ENCODE measurements at places on chromosomes 6 and 20.
A peak's percentile ranks its signal among the peaks of the same experiment; 100 is the strongest.

GRCh38 chr20:15760001-15760621 is 813.1 kb downstream of the KIF16B start:
- H3K4me1 ChIP-seq, result no peaks in the 10 kb centered on the region
- H3K27ac ChIP-seq, result no peak overlapping the region
- H3K36me3 ChIP-seq, result no peaks in the 10 kb centered on the region
- H3K4me3 ChIP-seq, result no peak overlapping the region
- no peak for DNase-seq

GRCh38 chr6:50236164-50236563 is 186.4 kb upstream of the DEFB112 start:
- no peak overlapping the region for H3K4me3 ChIP-seq
- no peaks in the 10 kb centered on the region for H3K36me3 ChIP-seq
- peak; percentile 24 for DNase-seq

GRCh38 chr20:44125332-44126127 is 61.5 kb downstream of the JPH2 start:
- no peak overlapping the region for H3K27ac ChIP-seq
- H3K36me3 ChIP-seq, result no peaks in the 10 kb centered on the region
- no peaks in the 10 kb centered on the region for H3K4me1 ChIP-seq
- no peak overlapping the region for H3K4me3 ChIP-seq
- no peak for DNase-seq

GRCh38 chr20:37734228-37734985 is 40.6 kb downstream of the CTNNBL1 start:
- H3K4me3 ChIP-seq, result no peak overlapping the region
- no peaks in the 10 kb centered on the region for H3K36me3 ChIP-seq
- H3K27ac ChIP-seq, result no peak overlapping the region
- no peaks in the 10 kb centered on the region for H3K27me3 ChIP-seq

- H3K27ac ChIP-seq, result no peak overlapping the region
- DNase-seq, result no peak
- no peaks in the 10 kb centered on the region for H3K36me3 ChIP-seq
- no peak overlapping the region for H3K4me3 ChIP-seq
- no peaks in the 10 kb centered on the region for H3K27me3 ChIP-seq
Measured at GRCh38 chr20:55094353-55094861, 619.0 kb downstream of the DOK5 start.

DNA sequence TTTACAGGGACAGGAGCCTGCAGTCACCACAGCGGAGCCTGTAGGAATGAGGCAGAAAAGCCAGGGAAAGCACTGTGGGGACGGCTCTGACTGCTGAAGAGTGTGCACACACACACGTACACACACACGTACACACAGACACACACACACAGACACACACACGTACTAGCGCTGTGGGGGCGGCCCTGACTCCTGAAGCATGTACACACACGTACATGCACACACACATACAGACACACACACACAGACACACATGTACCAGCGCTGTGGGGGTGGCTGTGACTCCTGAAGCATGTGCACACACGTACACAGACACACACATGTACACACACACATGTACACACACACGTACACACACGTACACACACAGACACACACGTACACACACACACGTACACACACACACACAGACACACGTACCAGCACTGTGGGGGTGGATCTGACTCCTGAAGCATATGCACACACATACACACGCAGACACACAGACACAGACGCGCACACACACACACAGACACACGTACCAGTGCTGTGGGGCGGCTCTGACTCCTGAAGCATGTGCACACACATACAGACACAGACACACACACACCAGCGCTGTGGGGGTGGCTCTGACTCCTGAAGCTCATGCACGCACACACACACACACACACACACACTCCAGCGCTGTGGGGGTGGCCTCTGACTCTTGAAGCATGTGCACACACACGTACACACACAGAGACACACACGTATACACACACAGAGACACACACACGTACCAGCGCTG is 127.3 kb downstream of the DLL1 start:
- H3K27me3 ChIP-seq, result no peaks in the 10 kb centered on the region
- no peak for DNase-seq
- H3K4me3 ChIP-seq, result no peak overlapping the region
- no peaks in the 10 kb centered on the region for H3K4me1 ChIP-seq

- H3K36me3 ChIP-seq, result no peaks in the 10 kb centered on the region
- H3K4me3 ChIP-seq, result no peak overlapping the region
- H3K27me3 ChIP-seq, result 0 out of 2 replicates have a peak, but pooled peaks cover 3% of the 10 kb centered on the region
- DNase-seq, result no peak
Measured at GRCh38 chr20:38180781-38181180, 15.7 kb upstream of the TGM2 start.
